ENCODE measurements at places on chromosomes 2 and 18.

DNA sequence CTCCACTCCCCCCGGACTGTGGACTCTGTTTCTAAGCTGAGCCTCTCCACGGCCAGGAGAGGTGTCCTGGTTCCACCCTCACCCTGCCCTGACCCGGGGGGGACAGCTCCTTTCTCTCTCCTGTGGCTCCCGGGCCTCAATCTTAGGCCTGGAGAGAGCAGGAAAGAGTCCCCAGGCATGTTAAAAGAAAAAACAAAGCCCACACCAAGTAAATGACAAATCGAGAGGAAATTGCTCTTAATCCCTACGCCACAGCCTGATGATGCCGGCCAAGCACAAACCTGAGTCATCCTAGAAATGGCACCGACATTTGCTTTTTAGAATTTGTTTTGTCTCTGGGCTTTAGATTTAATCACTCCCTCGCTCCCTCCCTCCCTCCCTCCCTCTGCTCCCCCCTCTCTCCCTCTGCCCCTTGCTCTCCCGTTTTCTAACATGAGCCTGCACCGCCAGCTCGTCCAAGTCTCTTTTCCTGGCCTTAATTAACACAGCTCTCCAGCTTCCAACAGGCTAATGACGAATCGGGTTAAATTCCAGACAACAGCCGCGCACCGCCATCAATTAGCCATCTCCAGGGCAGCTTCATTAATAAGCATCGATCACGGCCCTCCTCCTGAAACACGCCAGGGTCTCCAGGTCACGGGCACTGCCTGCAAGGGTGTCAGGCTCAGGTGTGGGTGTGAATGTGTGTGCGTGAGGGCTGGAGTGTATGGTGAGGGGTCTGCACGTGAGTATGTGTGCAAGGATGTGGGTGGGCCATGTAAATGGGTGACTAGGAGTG is 230.8 kb downstream of the CELF4 start:
- no peak for DNase-seq

DNA sequence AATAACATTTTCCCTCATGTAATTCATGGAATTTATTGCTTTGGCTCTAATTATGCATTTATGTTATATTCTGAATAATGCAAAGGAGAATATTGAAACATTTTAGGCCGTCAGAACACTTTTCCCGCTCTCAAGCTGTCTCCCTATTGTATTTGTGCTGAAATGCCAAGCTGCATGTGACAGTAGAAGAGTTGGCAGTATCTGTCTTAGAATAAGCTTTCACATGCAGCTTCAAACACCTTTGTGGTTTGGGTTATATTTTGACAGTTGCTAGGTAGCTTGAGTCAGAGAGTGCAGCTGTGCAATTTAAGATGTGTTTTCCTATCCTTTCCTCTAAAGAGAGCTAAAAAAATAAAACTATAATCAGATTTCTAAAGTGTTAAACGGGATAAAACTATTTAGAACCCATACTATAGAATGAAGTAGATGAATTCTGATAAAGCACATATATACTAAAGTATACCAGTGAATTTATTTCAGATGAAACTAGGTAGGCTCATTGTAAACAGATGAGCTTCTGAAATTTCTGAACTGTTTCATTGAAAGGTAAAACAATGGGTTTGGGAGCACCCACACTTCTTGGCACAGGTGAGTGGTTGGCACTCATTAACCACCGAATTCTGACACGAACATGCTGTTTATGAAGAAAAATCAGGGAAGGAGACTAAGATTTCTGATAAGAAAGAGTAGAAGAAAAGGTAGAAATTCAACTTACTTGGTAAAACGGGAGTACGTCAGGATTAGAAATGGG is 43.4 kb downstream of the PLCL1 start:
- no peak for DNase-seq

GRCh38 chr2:54605836-54606235 is 117.6 kb upstream of the EML6 start:
- no peak for DNase-seq

DNA sequence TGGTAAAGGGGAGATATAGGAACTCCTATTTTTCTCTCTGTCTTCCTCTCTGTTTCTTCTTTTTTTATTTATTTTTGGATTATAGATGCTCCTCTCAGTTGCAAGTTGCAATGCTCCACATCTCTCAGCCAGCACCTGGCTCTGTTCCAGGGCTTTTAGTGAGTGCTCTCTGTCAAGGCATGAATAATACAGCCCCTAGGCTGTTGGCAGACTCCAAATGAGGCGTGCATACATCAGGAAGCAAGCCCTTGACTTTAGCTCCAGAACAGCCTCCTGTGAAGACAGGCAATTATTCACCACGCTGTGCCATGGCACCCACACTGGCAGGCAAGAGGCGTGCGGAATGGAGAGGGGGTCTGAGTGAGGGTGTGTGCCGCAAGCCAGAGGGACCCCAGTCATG is 228.1 kb upstream of the PXDN start:
- no peak for DNase-seq

Data from activated effector memory CD4-positive, alpha-beta T cell treated with anti-CD3 and anti-CD28 coated beads, Interleukin-2, amount 50 U/mL, for 16 hours (primary cell).